ENCODE measurements at places on chromosomes 2 and 18.
A peak's percentile ranks its signal among the peaks of the same experiment; 100 is the strongest.

- peak; percentile 2 for DNase-seq
Observed at GRCh38 chr2:38829971-38830370, 45.8 kb downstream of the DHX57 start.

GRCh38 chr2:217998926-217999594 lies 3.7 kb downstream of the TNS1 start:
- no peak for DNase-seq

GRCh38 chr2:174824068-174824467 lies 59.8 kb upstream of the CHRNA1 start:
- DNase-seq = no peak

DNA sequence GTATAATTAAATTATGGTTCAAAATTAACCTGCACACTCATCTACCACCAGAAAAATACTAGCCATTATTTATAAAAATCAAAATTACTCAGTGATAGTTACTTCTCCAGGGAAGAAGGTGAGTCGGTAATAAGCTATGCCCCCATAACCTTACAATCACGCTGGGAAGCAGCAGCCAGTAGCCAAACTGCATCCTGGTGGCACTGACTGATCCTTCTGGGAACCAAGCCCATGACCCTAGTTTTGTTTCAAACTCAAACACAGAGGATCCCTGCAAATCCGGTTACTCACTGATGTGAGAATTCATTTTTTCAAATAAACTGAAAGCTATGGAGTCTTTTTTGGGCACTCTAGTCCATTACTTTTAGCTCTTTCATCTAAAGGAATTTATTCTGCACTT lies 88.2 kb upstream of the VWC2L start:
- peak; percentile 16 for DNase-seq

GRCh38 chr2:15094161-15094560 lies 461.6 kb downstream of the LRATD1 start:
- no peak for DNase-seq

DNA sequence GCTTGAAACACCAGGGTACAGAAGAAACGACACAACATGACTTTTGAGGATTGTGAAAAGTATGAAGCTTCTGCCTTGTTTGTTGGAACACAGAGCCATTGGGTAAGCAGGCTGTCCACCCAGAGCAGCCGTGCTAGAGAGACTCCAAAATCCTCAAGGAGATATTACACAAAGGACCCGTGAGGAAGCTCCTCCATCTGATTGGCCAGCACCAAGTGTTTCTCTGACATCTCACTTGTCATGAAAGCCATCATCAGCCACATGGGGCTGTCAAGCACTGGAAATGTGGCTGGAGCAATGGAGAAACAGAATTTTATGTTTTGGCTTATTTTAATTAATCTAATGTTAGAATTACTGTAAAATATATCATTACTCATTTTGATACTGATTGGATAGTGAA lies 29.8 kb upstream of the LDAH start:
- DNase-seq = no peak

DNA sequence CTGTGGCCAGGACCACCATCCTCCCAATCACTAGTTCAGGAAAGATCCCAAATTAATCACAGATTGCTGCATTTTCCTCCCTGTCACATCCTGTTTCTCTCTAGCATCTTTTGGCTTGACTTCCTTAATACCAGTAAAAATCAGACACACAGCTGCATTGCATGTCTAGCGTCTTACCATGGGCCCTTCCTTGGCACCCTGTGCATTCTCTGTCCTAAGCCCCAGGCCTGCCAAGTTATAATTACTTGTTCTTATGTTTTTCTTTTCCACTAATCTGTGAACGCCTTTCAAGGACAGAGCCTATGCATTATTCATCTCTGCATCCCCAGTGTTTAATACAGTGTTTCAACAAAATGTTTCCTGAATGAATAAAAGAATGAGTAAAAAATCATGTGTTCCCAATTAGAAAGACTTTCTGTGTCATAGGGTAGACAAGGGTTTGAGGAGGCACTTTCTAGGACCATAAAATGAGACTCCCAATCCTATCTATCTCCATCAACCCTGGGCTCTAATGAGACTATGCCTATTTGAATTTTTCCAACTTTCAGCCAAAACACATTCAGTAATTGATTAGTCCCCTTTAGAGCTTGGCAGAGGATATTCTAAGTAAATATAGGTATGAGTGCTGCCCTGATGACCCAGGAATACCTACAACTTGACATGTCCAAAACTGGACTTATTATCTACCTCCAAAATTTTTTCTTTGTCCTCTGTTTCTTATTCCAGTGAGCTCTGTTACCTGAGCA lies 10.3 kb upstream of the NT5C1B start:
- peak; percentile 78 for DNase-seq

DNA sequence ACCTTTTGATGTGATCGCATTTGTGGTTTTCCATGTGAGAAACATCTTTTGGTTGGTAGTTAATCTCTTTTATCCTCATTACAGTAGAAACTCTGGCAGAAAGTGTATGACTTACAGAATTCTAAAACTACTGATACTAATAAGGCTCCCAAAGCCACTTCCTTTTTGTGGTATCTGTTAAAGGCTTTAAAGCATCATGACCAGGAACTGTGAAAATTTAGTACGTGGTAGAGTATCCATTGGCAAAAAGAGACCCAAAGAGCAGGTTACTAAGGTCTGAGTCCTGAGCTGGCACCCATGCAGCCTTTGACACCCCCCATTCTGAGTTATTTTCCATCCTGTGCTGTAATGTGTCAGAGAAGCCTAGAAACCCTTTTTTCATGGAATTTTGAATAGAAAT lies 94.5 kb downstream of the DPP4 start:
- DNase-seq = no peak

- no peak for DNase-seq
Observed at GRCh38 chr2:126889496-126890135, 9.1 kb upstream of the TEX51 start.

- no peak for DNase-seq
Observed at GRCh38 chr2:20623241-20623640, 27.7 kb downstream of the HS1BP3 start.

DNA sequence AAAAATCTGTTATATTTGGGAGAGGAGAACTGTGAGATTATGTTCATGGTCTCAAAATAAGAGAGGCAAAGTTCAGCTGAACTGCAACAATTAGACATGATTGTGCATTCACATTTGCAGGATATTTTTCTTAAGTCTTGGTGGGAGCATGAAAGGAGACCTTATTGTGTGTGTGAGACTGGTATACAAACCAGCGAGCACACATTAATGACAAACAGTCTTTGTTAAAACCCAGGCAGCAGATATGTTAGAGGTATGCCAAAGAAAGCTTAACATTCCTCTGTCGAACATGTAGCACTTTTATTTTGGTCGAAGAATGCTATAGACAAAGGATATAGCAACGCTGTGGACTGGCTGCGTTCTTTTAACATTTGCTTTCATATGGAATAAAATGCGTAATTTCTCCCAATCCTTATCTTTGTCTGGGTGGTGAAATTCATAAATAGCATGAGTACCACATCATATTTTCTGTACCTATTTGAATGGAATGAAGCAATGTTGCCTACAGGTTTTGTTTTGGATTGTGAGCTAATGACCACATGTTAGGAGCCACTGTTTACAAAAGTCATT lies 88.4 kb downstream of the ICOS start:
- no peak for DNase-seq

DNA sequence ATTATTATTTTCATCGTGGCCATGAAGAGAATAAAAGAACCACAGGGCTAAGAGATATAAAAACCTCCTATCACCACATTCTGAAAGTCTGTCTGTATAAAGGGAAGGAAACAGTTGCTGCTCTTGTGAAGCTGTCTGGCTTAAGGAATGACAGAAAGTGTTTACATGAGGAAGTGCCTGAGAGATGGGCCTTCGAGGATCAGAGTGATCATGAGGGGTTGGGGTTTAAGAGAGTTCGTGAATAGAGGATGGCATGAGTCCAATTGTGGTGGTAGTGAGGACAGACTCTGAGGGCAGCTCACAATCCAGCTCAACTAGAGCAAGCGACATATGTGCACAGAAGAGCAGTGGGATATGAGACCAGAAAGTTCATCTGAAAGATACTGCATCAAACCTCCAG lies 65.8 kb upstream of the PIEZO2 start:
- no peak for DNase-seq

GRCh38 chr2:21467910-21468309 lies 344.1 kb downstream of the TDRD15 start:
- DNase-seq = no peak

- DNase-seq = no peak
Observed at GRCh38 chr2:26216587-26216986, 27.8 kb downstream of the HADHA start.

DNA sequence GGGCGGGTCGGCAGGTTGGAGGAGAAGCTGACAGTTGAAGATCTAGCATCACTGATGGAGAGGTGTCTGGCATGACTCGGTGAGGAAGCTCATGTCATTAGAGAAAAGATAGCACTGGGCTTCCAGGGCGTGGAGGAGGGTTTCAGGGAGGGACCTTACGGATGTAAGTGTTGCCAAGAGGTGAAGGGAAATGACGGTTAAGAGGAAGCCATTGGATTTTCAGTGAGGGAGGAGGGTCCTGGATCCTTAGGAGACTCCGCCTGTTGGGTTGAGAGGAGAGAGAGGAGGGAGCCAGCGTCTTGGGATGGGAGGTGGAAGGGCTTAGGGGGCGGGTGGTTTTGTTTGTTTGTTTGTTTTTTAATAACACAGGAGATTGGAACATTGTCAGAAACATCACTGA lies 103.2 kb downstream of the WDSUB1 start:
- DNase-seq = no peak

DNA sequence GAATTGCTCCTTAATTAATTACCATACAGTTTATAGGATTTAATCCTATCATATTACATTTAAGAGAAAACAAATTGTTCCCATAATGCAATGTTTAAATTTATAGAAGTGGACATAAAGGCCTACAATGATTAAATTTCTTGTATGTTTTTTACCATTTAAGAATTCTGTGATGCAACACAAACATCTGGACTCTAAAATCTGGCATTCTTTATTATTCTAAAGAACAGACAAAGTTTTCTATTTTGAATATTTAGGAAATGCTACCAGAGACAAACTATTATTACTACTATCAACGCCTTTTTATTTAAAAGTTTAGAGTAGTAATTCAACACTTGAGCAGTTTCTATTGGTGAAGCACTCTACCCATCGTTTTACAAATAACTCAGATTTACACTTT lies 535.1 kb downstream of the TMX3 start:
- DNase-seq = no peak

DNA sequence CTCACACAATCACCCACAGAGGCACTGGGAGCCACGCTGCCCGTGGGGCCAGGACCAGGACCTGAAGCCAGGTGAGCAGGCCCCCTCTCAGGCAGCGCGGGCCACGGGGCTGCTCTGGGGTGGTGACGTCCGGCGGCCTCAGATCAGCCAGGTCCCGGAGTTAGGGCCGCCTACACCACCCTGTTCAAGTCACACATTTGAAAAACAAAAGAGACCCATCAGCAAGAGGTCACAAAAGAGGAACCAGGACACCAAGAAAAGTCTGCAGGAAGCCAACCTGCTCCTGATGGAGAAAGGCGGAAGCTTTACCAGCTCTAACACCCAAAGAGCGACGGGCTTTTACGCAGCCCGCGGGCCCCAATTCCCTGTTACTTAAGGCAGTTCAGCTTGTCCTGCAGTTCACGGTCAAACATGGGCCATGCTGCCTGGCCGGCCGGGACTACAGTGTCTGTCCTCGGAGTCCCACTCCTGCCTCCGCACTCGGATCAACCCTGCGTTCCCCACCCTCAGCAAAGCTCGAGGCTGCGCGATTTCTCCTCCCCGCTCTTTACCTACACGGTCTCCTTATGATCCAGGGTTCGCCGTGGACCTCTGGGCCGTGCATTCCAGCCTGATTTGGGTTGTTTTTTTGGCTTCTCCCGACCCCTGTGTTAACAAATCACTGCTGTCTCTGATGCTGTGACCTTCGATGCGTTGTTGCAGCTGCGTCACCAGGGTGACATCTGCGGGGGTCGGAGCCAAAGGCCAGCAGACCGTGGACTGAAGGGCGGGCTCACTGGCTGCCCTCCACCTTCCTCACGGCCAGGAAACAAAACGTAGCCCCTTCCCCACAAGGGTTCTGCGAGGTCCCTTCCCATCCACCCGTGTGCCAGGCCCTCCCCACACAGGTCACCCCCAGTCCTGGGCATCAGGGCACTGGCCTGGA lies 31.0 kb downstream of the SNORC start:
- DNase-seq = no peak

- DNase-seq = no peak
Observed at GRCh38 chr18:70368903-70369302, 80.1 kb downstream of the SOCS6 start.

DNA sequence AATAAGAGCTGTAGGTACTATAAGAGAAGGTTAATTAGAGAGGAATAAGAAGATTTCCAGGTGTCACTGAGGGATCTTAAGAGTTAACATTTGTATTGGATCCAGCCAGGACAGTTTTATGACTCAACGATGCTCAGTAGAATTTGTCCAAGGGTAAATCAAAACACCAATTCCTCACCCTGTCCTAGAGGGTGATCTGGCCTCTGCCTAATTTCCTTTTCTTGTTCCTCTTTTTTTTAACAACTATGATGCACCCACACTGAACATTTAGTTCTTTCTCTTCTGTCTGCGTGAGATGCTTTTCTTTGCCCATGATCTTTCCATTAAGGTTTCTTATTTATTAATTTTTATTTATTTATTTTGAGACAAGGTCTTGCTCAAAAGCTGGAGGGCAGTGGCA lies 92.0 kb downstream of the PMS1 start:
- DNase-seq = no peak

- no peak for DNase-seq
Observed at GRCh38 chr2:153311432-153311831, 167.1 kb downstream of the RPRM start.
